ENCODE measurements at places on chromosomes 7 and 10.

DNA sequence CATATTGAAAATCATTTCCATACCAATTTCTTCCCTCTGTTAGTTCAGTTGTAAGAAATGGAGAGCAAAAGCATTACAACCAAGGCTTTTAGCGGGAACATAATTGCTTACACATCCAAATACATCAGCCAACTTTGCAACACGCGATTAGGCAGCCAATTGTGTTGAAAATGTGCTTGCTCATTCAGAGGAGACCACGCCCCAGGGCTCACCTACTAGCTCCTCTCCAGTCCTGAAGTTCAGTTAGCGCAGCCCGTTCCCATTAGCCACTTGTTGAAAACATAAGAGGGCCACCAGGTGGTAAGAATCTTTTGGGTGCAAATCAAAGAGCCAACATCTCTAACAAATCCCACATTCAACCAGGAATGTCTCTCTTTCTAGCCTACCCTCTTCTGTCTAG, 213.2 kb upstream of the MDFIC start:
- no peak for DNase-seq

DNA sequence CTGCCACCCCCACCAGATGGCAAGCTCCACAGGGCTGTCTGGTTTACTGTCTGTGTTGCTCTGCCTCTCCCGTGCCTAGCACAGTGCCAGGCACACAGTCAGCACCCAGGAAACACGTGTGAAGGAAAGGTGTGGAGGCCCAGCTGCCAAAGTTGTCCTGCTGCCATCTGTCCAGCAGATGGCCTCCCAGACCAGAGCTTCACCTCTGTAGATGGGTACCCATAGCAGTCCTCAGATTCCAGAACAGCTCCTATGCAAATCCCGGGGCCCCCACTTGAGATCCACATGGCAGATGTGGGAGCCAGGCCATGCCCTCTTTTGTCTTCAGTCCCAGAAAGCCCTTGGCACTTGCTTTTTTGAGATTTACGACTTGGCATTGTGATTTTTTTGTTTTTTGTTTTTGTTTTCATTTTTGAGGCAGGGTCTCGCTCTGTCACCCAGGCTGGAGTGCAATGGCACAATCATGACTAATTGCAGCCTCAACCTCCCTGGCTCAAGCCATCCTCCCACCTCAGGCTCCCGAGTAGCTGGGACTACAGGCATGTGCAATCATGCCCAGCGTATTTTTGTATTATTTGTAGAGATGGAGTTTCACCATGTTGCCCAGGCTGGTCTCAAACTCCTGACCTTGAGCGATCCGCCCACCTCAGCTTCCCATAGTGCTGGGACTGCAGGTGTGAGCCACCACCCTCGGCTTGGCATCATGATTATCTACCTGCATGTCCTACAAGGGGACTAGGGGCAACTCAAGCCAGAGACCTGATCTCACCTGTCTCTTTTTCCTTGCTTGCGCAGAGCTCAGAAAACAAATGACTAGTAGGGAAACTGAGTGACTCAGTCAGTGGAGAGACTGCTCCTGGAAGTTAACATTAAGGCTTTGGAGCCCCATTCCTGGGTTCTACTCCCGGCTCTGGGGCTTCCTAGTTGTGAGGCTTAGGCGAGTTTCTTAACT, 16.9 kb upstream of the PALD1 start:
- peak; percentile 63 for DNase-seq

DNA sequence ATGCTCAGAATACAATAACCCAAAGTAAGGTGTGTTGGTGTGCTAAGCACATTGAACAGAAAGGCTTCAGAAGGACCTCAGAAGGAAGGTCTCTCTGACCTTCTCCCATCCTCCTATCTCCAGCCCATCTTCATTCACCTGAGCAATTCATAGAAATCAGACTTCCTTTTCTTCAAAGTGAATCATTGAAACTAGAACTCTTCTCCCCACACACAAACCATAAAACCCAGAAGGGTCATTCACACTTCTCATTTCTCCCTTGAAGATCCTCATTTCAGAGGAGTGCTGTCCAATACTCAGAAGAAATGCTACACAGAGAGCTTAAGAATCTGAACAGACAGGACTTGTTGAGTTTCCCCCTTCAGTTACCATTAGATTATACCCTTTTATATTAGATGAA, 89.5 kb downstream of the VWDE start:
- DNase-seq: no peak

DNA sequence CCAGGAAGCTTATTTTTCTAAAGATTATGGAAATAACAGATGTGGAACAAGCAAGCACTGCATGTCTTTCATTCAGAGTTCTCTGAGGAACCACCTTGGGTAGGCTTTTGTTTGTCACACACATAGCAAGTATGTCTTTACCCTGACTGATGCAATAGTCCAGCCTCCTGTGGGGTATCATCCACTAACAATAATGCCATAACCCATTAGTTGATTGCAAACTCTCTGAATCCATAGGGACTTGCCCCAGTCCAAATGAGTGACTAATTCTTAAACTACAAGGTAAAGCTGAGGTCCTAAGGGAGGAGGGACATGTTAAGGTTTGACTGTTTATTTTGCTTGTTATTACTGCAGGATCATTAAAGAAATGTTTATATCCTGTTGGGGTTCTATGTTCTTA, 151.4 kb upstream of the PRPS1L1 start:
- DNase-seq: peak; percentile 7

DNA sequence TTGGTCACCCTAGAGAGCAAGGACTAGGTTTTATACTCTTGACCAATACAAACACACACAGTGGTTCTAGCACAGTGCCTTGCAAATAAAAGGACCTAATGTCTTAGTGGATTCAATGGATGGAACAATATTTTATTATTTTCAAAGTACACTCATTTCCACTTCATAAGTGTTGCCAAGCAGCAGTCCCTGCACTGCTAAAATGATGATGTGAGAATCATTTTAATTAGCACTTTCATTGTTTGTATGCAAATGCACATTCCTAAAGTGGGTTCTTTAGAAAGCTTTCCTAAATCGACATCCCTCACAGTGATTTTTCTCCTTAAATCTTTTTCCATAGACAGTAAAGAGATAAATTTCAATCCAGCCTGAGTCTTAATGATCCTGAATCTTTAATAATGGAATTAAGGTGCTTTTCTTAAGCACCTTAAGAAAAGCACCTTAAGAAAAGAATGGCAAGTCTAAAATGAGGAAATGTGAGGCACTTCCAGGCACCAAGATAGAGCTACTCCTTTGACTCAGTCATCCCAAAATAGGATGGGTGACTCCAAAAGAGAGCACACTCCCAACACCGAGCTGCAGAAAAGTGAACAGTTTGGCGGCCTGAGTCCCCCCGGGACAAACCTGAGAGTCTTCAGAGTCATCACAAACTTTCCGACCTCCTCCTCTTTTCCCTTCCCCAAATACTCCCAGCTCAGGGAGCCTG, 84.5 kb downstream of the SORBS1 start:
- no peak for DNase-seq

GRCh38 chr10:30014511-30014910, 44.9 kb downstream of the JCAD start:
- DNase-seq: no peak

GRCh38 chr7:81682873-81683272, 87.0 kb downstream of the HGF start:
- no peak for DNase-seq

DNA sequence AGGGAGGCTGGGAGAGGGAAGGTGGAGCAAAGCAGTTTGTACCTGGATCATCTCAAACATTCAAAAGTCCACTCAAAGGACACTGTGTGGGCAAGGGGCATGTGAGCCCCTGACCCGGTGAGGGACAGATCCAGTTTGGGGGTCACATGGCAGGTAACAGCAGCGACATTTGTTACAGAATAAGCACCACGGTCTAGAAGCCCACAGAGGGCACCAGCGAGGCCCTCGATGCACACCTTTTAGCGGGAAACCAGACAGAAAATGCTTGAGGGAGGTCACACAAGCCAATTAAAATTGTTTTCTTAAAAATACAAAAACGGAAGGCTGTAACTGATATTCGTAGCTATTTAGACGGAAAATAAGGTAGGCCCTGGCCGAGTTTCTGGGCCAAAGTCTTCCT, 144.4 kb downstream of the ZMYND11 start:
- DNase-seq: no peak

DNA sequence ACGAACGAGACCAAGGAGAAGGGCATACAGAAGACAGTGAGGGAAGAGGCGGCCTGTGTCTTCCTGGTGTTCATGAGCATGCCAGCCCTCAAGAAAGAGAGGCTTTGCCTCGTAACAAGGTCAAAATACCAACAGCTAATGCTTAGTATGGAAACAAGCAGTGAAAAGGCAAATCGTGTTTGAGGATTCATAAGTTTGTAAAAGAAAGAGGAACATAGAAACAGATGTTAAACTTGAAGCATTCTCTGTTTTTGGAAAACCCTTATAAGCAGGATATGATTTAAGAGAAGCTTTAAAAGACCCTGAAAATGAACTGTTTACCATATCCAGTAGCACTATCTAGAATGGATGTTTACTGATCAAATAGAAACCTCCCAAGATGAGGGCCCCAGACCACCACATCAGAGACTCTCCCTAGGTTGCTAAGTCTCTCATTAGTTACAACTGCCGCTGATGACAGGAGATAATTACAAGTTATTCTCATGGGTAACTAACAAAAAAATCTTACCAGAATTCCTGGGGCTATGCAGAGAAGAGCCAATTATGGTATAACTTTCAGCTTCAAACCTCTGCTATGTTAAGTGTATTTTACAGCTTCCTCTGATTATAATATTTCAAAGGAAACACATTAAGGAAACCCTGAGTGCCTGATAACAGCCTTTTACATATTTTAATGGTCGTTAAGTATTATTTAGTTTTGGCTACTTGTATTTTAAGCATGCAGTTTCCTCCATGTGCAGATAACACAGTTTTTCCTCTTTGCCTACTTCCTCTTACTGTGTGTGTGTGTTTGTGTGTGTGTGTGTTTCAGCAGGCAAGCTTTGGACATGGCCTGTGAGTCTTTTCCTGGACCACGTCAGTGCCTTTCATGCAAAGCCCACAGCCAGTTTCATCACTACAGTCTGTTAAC, 17.9 kb downstream of the JCAD start:
- DNase-seq: peak; percentile 67

- DNase-seq: no peak
These were observed 28.4 kb downstream of the RASGEF1A start for GRCh38 chr10:43238462-43238861.

GRCh38 chr10:84683980-84684740, 355.8 kb downstream of the CCSER2 start:
- no peak for DNase-seq

DNA sequence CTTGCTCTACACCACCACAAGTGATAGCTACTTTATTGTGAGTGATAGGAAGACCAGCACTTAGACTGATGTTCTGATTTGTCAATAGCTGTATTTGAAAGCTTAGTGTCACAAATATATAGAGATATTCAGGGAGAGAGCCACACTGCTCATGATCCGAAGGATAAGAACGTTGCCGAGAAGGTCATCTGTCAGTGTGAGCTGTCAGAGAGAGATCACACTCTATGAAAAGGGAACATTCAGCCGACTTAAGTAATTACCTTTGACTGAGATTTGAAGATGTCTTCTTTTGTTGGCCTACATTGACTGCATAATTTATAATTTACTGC, 322.6 kb downstream of the TFEC start:
- DNase-seq: no peak

- no peak for DNase-seq
These were observed 327.4 kb downstream of the CDK14 start for GRCh38 chr7:90923541-90923997.

DNA sequence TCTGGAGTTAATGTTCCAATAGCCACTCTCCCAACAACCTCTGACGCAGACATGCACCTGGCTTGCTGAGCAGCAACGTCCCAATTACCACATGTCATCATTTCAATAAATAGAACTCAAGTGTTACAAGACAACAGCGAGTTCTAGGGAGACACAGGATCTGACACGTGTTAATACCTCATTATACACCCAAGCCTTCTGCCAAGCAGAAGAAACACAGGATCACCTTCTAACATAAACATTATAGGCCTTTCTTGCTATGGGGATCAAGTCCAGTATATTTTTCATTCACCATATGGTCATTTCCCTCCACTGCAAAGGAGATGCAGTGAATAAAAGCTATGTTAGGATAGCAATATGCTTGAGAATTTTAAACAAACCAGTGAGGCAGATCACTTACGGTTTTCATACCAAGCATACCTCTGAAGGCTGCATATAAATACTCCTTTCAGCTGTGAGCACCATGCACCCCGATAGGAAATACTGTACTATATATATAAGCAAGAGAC, 74.2 kb downstream of the JAZF1 start:
- DNase-seq: no peak

- DNase-seq: no peak
These were observed 4.7 kb upstream of the PWWP2B start for GRCh38 chr10:132392184-132392800.

Measured in hematopoietic multipotent progenitor cell treated with erythropoietin and hydrocortisone succinate and interleukin-3 and kit ligand, for 4 days (in vitro differentiated cells).